Activated CD4-positive, alpha-beta memory T cell treated with anti-CD3 and anti-CD28 coated beads for 36 hours (primary cell): ENCODE measurements at places on chromosomes 7 and 10.
A peak's percentile ranks its signal among the peaks of the same experiment; 100 is the strongest.

DNA sequence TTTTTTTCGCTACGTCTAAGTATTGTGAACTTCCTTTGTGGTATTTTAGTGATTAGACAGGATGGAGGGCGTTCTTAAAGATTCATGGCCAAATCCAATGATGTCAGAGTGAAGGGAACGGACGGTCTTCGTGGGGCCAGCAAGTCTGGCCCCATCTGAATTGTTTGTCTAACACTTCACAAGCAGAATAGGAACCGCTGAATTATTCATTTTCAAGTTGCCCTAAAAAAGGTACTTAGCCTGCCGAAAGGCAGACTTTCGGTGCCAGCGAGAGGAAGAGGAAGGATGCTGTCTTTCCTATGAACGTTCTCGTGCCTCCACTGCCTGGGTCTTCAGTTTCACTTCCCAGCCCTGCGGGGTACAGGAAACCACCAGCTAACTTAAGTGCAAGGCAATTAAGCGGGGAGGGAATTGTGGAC is 145.7 kb upstream of the SH2B2 start:
- DNase-seq: peak; percentile 15

DNA sequence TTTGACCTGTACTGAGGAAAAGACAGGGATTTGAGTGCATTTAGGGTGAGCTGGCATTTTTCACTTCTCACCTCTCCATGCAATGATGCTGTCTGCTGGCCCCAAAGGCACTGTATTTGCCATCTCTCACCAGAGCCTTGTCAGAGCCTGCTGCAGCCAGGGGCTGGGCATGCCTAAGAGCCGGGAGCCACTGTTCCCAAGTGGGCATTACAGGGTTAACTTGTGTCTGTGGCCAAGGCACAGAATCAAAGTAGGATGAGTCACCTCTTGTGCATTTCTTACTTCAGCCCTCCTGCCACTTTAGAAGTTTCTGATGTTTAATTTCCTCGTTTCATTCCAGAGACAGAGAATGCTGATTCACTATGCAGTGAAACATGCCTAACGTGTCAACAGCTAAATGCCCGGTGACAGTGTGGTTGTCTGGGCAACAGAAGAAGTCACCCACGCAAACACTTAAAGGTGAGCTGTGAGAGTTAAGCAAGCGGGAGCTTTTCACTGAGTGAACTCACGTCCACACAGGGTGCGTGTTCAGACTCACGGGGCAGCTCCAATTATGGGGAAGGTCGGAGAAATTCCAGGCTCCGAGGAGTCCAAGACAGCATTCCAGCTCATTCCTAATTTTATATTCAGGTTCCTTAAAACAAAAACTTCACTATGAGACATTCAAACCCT is 57.1 kb upstream of the IGFBP3 start:
- DNase-seq: peak; percentile 56

- no peak for DNase-seq
These were observed 461.0 kb downstream of the PTPRN2 start for GRCh38 chr7:158126661-158127060.

DNA sequence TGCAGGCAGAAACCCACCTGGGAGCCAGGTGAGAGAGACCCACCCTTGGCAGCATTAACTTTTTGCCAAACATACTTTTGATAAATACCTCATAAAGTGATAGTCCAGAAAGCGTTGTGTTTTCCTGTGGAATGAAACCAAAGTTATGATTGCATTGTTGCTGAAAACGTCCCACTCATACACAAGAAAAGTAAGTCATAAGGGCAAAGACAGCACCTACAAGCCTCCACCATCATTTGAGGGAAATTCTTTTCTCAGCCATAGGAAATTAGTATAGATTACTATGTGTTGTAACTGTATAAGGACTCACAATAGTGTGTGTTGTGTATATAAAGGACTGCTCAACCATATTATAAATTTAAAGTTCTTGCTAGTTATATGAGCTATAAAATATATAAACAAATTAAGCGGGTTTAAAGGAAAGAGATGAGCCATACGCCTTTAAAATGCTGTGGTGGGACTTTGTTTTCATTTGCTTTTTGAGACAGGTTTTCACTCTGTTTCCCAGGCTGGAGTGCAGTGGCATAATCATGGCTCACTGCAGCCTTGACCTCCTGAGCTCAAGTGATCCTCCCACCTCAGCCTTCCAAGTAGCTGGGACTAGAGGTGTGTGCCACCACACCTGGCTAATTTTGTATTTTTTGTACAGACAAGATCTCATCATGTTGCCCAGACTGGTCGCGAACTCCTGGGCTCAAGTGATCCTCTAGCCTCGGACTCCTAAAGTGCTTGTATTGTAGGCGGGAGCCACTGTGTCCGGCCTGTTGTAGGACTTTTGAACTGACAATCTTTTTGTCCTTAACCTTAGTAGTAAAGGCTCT is 160.8 kb downstream of the PKD1L1 start:
- DNase-seq: no peak

DNA sequence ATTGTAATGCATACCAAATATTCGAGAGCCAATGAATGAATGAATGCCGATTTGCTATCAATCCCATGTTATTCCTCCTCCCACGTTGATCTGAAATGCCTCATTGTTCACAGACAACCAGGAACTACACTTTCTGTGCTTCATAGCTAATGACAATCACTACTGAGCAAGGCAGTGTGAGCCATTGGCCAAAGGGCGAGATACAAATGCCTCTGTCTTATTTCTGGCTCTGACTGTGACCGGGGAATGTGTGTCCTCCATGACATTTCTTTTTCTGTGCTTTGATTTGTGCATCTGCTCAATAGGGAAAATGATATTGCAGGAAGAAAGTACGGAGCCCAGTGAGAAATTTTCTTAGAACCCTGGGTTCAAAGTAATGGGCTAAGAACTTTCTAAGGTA is 217.1 kb downstream of the CXCL12 start:
- no peak for DNase-seq

DNA sequence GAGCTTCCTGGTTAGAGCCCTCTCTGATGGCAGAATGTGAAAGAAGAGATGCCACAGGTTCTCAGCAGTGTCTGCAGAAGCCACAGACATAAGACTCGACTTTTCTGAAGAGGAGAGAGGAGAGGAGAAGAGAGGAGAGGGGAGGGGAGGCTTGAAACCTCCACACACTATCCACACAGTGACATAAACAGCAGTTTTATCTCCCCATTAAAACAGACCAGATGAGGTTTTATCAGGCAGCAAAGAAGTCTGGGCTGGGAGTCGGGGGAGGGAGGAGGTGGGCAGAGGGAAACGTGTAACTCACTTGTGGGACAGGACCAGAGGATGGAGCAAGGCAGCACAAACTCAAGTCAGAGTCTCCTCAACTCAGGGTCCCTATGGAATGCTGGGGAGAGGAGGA is 76.5 kb downstream of the XPNPEP1 start:
- DNase-seq: no peak

GRCh38 chr7:115099906-115100305 is 178.0 kb downstream of the MDFIC start:
- no peak for DNase-seq

DNA sequence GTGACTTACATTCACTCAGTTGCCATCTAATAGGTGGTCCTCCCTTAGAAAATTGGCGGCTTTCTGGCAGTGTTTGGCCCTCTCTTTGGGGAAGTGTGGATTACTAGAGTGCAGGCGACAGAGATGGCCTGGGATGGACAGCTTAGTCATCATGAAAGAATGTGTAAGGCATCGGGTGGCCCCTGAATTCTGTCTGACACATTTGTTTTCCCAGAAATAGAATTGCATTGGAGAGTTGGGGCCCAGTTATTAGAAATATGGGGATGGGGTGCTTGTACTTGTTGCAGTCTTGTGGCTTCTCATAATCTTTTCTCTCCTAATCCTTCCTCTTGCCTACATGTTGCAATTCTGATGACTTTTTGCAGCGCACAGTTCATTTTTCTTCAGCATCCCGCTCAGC is 13.8 kb downstream of the TCF7L2 start:
- DNase-seq: no peak

DNA sequence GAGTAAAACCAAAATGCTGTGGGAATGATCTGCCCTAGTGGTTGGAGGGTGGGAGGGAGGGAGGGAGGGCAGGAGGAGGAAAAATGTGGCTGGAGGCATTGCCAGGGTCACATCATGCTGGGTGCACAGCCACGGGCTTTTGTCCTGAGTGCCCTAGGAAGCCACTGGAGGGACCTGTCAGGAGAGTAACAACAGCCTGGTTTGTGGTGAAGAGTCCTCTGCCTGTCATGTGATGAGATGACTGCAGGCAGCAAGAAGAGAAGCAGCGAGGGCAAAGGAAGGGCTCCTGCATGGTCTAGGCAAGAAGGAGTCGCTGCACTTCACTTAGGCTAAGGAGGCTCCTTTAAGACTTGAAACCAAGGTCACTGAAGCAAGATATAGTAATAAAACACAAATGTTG is 65.6 kb downstream of the PKD1L1 start:
- no peak for DNase-seq

DNA sequence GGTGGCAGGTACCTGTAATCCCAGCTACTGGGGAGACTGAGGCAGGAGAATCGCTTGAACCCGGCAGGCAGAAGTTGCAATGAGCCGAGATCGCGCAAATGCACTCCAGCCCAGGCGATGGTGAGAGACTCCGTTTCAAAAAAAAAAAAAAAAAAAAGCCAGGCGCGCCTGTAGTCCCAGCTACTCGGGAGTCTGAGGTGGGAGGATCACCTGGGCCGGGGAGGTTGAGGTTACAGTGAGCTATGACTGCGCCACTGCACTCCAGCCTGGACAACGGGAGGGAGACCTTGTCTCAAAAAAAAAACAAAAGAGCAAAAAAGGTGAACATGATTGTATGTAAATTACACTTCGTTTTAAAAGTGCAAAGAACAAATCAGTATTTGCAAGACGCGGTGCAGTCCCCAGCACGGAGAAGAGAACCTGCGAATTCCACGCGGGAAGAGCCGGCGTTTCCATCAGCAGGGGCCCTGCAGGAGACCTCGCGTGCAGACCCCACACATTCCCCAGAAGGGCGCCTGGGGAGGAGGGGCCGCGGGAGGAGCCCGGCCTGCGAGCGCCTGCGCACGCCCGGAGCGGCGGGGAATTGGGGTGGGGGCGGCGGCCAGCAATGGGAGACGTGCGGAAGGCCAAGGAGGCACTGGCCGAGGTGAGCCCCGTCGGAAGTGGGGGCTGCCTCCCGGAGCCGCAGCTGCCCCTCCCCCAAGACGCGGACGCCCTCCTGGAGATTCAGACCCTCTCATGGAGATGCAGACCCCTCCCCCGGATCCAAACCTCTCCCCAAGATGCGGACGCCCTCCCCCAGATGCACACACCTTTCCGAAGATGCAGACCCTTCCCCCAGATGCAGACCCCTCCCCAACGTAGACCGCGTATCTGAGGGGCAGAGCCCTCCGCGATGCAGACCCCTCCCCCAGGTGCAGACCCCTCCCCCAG is 16.7 kb upstream of the SUN1 start:
- peak; percentile 36 for DNase-seq

GRCh38 chr10:61987537-61987936 is 86.0 kb downstream of the ARID5B start:
- no peak for DNase-seq

DNA sequence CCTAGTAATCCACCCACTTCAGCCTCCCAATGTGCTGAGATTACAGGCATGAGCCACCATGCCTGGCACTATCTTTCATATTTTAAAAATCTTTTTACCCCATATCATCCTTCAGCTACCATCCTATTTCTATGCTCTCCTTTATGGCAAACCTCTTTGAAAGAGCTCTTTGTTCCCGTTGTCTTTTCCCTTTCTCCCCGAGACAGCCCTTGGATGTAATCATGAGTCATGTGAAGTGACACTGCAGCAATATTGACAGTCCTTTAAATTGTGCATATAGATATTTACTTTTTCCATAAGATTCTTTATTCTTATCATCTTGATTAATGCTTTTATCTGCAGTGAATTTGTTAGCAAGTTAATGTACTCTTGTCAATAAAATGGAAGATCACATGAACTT is 286.6 kb downstream of the ANKRD7 start:
- DNase-seq: no peak

GRCh38 chr7:84389242-84389641 is 194.7 kb upstream of the SEMA3A start:
- DNase-seq: no peak

DNA sequence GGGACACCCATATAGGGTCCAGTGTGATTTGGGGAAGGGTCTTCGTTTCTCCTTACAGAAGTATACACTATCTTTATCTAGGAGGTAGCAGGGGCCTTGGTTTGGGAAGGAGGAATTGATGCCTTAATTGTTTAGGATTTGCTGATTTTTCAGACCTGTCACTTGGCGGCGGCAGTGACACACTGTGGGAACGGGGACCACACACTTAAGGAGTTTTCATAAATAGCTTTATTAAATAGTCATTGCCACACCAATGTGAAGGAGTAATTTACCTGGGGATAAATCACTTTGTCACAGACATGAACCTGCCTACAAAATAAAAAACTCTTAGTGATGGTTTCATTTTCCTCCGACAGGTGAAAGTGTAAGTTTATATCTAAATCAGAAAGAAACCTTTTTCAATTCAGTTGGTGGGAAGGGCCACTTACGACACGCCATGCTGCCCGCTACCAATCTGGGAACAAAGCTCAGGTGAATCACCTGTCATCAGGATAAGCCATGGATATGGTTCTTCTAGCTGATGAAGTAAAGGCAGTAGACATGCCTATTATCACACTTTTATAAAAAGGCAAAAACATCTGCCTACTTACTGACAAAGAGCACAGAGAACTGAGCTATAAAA is 12.3 kb upstream of the ENO4 start:
- no peak for DNase-seq

DNA sequence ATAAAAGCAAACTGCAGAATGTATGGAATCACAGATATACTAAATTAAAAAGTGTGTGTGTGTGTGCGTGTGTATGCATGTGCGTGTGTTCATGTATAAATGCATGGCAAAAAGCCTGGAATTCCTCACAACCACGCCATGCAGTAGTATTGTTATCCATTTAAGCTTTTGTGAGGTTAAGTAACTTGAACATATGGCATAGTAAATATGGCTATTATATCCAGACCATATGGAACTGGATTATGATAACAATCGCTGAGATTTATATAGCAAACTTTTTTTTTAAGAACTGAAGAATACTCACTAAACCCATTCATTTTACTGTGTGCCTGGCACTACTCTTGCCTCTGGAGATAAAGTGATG is 22.3 kb upstream of the NANOS1 start:
- DNase-seq: no peak

DNA sequence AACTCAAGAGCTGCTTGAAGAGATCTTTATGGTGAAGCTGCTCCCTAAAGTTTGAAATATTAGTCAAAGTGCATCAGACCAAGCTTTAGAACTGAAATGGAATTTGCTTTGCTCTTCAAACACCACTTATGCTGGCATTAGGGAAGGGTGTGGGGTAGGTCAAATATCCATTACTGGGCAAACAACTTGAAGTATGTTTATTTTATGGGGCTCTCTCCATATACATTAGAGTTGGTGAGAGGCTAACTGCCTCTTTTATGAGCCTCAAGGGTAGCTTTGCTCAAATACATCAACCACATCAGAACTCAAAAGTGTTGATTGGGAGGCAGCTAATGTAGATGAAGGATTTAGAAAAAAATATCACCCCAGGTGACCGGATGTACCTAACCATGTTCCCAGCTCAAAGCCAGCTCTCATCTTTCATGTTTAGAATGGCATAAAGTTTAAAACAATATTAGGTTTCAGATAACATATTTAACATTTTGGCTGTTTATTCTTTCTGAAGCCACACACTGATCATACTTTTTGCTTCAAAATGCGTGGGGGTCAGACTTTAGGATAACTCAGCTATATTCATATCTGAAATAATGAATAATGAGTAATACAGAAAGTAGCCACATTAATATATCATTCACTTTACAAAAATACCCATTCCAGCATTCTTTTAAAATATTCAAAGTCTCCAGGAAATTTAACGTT is 318.6 kb downstream of the PTEN start:
- no peak for DNase-seq

GRCh38 chr10:25175527-25176420 is 973 bp downstream of the GPR158 start:
- DNase-seq: no peak

- no peak for DNase-seq
These were observed 36.6 kb downstream of the MAPK8 start for GRCh38 chr10:48343106-48343505.
